Endodermal cell (in vitro differentiated cells): ENCODE measurements at places on chromosomes 7 and 10. TPM values are rescaled to one million over a fixed set of nuclear protein-coding genes. Genes with fewer than 3 reads are reported as not detected.

Gene C10orf62
- total RNA-seq, result not detected in 2 replicates

Gene AZGP1
- total RNA-seq, result not detected in 2 replicates

Gene PCGF5
- 6.8 and 8.1 TPM in 2 replicates for total RNA-seq

GRCh38 chr10:122171302-122172075, 99.6 kb upstream of the BTBD16 start:
- no peak for DNase-seq

- DNase-seq, result no peak
These were observed 367.8 kb downstream of the PPP1R3A start for GRCh38 chr7:113550966-113551365.

- no peak for DNase-seq
These were observed 18.7 kb downstream of the LCOR start for GRCh38 chr10:96850825-96851224.

DNA sequence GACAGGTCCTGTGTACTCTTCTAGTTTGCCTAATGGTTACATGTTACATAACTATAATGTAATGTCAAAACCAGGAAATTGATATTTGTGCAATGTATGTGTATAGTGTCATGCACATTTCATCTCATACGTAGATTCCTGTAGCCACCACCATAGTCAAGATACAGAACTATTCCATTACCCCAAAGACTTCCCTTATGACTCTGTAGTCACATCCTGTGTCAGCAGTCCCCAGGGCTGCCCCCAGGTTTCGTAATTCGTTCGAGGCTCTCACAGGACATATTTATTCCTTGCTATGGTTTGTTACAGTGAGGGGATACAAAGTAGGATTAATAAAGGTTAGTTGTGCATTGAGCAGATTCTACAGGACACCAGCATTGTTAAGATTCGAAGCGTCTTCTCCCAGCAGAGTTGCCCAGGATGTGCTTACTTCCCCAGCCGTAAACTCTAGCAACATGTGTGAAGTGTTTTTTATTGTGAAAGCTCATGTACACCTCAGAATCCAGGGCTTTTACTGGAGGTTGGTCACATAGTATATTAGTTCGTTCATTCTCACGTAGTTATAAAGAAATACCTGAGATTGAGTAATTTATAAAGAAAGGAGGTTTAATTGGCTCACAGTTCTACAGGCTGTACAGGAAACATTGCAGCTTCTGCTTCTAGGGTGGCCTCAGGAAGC, 18.6 kb downstream of the RABGEF1 start:
- no peak for DNase-seq
